ENCODE measurements at places on chromosomes 1 and 21.

DNA sequence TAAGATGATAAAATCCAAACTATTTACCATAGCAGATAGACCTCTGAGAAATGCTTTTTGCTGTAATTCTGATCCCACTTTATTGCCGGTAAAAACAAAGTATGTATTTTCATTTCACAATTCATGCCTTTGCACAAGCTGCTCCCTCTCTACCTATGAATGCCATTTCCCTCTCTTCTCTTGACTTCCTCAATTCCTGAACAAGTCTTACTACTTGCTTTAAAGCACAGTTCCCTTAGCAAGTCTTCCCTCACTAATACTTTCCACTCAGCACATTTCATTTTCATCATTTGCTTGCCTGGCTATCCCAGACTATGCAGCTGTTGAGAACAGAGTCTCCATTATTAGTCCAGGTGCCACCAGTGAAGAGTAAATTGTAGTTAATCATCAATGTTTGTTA is 13.8 kb downstream of the GPATCH2 start:
- no peak for DNase-seq

DNA sequence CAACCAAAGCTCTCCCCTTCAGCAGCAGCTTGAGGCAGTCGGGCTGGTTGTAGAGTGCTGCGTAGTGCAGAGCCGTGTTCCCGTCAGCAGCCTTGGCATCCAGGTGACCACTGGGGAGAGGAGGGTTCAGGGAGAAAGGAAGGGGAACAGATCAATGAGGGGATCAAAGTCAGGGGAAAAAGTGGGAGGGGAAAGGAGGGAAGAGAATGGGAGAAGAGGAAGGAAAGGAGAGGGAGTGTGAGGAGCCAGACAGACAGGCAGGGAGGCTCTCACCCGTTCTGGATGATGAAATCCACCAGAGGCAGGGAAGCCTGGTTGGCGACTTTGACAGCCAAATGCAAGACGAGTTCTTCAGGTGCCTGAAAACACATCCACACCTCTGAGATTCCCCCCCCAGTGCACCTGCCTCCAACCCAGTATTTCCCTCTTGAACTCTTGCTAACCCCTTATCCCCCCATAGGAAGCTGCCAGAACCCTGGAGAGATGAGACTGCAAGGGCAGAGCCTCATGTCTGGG is 9.8 kb upstream of the TCEA3 start:
- no peak for DNase-seq

GRCh38 chr1:248688527-248689298 is 13.9 kb downstream of the OR14I1 start:
- DNase-seq: no peak

DNA sequence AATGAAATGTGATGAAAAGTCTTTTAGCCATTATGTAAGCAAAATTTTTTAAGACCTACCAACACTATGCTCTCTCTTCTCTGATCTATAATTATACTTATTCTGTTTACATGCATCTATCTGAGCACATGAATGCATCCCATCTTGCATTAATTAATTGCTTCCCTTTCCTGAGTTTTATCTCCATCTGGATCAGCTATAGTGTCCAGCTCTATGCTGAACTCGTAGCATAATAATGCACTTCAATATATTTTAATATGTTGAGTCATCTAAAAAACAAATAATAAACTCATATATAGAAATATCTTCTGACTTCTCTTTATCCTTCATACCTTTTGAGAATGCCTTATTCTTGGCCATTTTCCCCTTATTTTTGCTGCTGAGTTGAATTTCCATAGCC is 1097.8 kb downstream of the TTLL7 start:
- no peak for DNase-seq

- DNase-seq: no peak
Measured at GRCh38 chr1:44613941-44614340, 60.3 kb downstream of the TMEM53 start.

DNA sequence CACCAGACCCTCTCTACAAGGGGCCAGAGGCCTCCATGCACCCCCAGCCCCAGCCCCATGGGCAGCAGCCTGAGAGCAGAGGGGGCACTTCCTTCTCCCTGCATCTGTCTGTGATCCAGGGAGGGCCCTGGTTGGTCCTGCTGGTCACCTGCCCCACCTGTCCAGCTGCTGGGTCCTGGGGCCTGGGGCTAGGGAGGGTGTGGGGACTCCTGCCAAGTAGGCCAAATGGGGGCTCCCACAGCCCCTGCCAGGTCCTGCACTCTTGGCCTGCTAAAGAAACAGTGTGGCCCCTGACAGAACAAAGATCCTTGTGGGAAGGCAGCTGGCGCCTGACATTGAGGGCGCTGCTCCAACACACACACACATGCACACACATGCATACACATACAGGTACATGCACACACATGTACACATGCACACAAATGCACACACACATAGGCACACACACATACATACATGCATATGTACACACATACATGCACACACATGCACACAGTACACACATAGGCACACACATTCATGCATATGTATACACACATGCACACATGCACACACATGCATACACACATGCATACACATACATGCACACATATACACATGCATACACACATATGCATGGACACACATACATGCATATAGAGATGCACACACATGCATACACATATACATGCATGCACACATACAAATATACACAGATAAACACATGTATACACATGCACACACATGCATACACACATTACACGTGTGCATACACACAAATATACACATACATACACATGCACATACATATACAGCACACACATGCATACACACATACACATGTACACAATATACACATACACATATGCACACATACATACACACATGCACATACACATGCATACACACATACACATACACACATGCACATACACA is 49.9 kb downstream of the TRPM2 start:
- DNase-seq: no peak

- DNase-seq: no peak
Measured at GRCh38 chr1:168605443-168605842, 29.0 kb downstream of the XCL1 start.

DNA sequence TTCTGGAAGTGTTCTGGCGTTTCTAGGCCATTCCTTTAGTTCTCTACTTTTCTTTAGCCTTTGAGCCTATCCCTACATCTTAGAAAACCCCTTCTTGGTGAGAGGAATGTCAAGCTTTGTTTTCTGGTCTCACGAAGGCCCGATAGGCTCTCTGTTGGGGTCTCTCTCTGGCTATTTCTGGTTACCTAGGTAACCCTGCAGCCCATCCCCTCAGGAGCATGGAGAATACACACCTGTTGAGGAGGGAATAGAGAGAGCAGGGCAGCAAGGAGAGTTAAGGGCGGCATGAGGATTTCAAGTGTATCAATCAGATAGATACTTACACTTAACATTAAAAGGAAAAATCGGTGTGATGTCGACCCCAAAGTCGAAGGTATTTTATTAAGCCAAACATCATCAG is 45.7 kb downstream of the LRRC8D start:
- no peak for DNase-seq

DNA sequence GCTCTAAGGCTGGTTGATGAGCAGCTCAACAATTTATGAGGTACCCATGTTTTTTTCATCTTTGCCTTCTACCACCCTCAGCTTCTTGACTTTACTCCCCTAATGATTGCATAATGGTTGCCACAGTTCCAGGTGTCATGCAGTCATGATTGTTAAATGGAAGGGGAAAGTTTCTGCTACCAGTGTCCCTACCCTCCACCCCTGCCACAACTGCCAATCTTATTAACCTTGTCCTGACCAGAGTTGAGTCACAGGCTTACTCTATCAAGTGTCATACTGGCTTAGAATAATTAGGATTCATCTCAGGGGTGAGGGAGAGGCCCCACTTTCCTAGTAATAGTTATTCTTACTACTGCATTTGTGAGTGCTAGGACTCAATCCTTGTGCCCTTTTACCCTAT is 7.9 kb upstream of the FUBP1 start:
- DNase-seq: peak; percentile 51

DNA sequence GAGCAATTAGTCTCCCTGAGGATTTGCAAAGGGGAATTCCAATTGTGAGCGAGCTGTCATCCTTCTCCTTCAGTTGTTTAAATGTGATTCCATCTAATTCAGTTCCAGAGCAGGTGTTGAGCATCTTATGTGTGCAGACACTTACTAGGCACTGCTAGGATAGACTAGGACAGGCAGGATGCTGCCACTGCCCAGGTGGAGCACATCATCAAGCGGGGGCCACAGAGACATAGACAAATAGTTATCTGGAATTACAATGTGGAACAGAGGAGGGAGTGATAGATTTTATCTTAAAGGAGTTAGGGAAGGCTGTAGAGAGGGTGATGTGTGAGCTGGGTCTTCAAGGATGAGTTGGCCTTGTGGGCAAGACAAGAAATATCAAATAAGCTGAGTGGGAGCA is 55.9 kb downstream of the CDC7 start:
- no peak for DNase-seq

DNA sequence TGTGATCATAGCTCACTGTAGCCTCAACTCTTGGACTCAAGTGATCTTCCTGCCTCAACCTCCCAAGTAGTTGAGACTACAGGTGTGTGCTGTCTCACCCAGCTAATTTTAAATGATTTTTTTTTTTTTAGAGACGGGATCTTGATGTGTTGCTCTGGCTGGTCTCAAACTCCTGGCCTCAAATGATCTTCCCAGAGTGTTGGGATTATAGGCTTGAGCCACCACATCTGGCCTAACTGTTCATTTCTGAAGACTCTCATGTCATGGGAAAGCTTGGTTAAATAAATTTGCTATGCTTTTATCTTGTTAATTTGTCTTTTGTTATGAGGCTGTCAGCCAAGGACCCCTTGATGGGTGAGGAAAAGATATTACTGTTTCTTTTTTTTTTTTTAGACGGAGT is 134.0 kb downstream of the MIS18A start:
- no peak for DNase-seq

DNA sequence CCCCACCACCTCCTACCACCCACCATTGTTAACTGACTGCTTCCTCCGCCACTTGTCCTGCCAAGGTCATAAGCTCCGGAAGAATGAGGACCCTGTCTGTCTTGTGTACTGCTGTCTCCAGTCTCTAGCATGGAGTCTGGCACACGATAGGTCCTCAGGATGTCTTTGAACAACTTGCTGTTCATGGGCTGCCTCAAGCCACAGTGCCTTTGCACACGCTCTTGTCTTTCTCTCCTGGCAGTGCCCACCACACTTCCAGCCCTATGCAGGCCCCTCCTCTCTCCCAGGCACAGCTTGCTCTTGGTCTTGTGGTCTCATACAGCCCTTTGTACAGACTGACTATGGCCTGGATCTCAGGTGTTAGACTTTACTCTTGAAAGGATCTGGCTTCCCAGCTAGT is 97.6 kb downstream of the ARHGEF10L start:
- no peak for DNase-seq

- DNase-seq: peak; percentile 52
Measured at GRCh38 chr1:231315887-231316286, 21.8 kb downstream of the EXOC8 start.

DNA sequence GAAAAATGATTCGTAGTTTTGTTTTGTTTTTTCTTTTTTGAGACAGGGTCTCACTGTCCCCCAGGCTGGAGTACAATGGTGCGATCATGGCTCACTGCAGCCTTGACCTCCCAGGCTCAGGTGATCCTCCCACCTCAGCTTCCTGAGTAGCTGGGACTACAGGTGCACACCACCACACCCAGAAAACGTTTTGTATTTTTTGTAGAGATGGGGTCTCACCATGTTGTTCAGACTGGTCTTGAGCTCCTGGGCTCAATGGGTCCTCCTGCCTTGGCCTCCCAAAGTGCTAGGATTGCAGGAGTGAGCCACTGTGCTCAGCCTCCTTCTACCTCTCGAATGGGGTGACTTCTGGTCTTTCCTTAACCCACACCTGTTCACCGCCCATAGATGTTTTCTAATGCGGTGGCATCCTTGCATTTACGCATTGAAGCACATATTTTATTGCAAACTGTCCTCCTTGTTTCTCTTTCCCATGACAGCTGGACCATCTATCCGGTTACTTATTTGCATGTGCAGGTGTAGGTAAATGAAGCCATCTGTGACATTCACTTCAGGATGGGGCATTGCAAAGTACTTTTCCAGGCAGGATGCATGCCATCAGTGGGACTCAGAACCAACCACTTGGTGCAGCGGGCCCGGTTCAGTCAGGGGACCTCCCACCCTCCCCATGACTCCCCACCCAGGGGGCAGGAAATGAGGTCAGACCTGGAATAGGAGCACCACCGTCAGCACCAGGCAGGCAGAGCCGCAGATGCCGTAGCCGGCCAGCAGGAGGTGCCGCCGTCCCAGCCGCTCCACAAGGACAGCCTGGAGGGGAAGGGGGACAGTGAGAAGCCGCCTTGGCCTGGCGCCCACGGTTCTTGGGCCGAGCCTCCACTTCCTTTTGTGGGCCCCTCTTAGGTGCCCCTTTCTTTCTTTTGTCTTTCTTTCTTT is 16.5 kb downstream of the SLC2A7 start:
- DNase-seq: peak; percentile 47

GRCh38 chr1:162538815-162539431 is 22.6 kb upstream of the UAP1 start:
- peak; percentile 97 for DNase-seq

GRCh38 chr1:165235155-165235776 is 121.2 kb downstream of the LMX1A start:
- no peak for DNase-seq

- no peak for DNase-seq
Measured at GRCh38 chr1:17080880-17081279, 27.0 kb upstream of the SDHB start.

DNA sequence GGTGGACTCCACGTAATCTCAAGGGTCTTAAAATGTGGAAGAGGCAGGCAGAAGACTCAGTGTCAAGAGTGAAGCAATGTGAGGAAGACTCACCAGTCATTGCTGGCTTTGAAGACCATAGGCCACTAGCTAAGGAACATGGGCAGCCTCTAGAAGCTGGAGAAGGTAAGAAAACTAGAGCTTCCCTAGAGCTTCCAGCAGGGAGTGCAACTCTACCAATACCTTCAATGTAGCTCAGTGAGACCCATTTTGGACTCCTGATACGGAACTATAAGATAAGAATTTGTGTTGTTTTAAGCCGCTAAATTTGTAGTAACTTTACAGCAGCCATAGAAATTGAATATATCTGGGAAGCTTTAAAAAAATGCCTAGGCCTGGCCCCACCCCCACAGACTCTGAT is 18.9 kb downstream of the METTL13 start:
- DNase-seq: no peak

GRCh38 chr1:244305776-244306341 is 145.8 kb downstream of the ADSS2 start:
- DNase-seq: no peak

- peak; percentile 6 for DNase-seq
Measured at GRCh38 chr21:36966821-36967768, 626 bp upstream of the HLCS start.

DNA sequence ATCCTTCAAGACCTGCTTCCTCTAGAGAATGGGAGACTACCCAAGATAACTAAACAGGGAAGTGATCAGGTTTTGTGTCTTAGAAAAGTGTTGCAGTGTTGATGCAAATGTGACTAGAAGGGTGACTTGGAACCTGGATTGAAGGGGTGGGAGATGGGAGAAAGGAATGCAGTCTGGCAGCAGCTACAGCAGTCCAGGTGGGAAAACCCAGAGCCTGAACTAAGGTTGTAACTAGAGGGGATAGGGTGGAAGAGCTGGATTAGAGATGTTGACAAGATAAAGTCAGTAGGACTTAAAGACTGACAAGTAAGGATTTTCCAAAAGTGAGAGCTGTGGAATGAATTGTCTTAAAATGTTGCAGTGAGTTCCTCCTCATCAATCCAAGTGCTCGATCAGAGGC is 7.1 kb upstream of the SHISA4 start:
- no peak for DNase-seq

GRCh38 chr1:44903011-44903680 is 60.1 kb upstream of the PTCH2 start:
- DNase-seq: no peak

GRCh38 chr1:160460683-160461287 is 60.4 kb downstream of the VANGL2 start:
- no peak for DNase-seq

- peak; percentile 81 for DNase-seq
Measured at GRCh38 chr1:84077476-84078107, 66.5 kb upstream of the PRKACB start.
